ENCODE measurements at places on chromosomes 4 and X.

DNA sequence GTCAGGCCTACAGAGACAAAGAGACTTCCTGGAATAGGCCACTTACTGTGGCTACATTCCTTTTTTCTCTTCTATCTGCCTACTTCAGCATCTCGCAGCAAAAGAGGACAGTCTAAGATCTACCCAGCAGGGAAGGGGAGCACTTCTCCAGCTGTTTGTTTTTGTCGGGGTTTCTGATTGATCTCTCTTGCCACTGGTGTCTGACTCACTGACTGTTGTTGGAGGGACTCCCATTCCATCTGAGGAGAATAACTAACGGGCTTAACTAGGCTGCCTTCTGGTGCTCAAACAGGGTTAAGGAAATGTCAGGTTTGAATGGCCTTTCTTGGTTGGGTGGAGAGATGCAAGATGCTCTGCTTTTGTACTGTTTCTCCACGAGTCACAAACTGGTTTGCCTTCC, 100.2 kb upstream of the TMEM164 start:
- no peak for DNase-seq
- H3K27me3 ChIP-seq = peaks cover 5% of the 10 kb centered on the region
- no peak overlapping the region for H3K27ac ChIP-seq
- peaks cover 3% of the 10 kb centered on the region for H3K4me1 ChIP-seq

DNA sequence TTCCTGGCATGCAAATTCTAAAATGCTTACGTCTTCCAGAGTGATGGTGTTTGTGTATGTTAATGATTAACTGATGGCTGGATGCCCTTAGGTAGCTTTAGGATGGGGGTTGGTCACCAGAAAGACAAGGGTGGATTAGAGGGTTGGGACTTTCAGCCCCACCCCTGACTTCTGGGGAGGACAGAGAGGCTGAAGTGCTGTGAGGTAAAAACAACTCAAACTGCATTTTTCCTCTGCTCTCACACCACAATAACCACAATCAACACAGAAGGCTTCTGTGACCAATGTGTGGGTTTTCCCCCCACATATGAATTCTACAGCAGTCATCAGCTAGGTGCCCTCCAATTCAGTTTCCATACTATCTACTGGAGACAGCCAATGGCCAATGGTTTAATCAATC, 18.7 kb upstream of the DDIT4L start:
- H3K36me3 ChIP-seq = no peaks in the 10 kb centered on the region
- peaks cover 4% of the 10 kb centered on the region for H3K4me1 ChIP-seq
- no peak overlapping the region for H3K27ac ChIP-seq
- peaks cover 10% of the 10 kb centered on the region for H3K27me3 ChIP-seq

DNA sequence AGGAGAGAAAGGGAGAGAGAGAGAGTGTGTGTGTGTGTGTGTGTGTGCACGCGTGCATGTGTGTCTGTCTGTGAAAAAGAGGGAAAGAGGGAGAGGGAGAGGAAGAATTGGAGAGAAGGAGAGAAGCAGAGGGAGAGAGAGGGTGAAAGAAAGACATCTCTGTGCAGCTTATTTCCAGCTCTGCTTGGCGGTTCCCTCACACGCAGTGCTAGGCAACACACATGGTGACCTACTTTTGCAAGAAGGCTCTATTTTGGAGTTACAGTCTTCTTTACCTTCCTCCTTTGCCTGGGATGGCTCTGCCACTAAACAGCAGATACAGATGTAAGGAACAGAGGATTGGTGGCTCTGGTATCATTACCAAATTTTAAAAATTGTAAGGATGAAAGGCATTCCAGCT, 40.1 kb downstream of the SLC16A2 start:
- no peaks in the 10 kb centered on the region for H3K36me3 ChIP-seq
- no peak overlapping the region for H3K4me3 ChIP-seq
- H3K4me1 ChIP-seq = no peaks in the 10 kb centered on the region

GRCh38 chr4:118086344-118086743, 52.1 kb downstream of the NDST3 start:
- H3K4me3 ChIP-seq = no peak overlapping the region
- H3K27ac ChIP-seq = no peak overlapping the region
- no peaks in the 10 kb centered on the region for H3K4me1 ChIP-seq
- no peaks in the 10 kb centered on the region for H3K27me3 ChIP-seq
- H3K36me3 ChIP-seq = no peaks in the 10 kb centered on the region

- peaks cover 78% of the 10 kb centered on the region for H3K4me1 ChIP-seq
- peaks cover 12% of the 10 kb centered on the region for H3K36me3 ChIP-seq
- no peak for DNase-seq
- H3K27me3 ChIP-seq = no peaks in the 10 kb centered on the region
- peak overlapping the region; percentile 100 for H3K27ac ChIP-seq
- H3K4me3 ChIP-seq = no peak overlapping the region
These were observed 11.4 kb downstream of the TMSB4X start for GRCh38 chrX:12986164-12986779.

DNA sequence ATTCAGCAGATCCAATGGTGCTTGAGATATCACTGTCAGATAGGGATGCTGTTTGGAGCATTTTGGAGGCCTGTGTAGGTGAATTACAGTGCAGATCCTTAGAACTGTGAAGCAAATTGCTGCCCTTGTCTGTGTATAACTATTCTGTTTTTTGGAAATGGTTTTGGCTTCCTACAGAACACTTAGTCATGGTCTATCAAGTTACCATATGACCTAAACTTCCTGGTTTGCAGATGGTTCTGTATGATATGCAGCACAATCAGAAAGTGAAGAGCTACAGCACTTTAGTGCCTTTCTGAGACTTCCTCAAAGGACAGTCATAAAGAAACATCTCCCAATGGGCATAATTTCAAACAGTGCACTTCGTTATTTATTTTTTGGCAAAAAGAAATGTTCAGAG, 688.6 kb downstream of the SH3BGRL start:
- no peaks in the 10 kb centered on the region for H3K4me1 ChIP-seq
- H3K27ac ChIP-seq = no peak overlapping the region
- DNase-seq = no peak

DNA sequence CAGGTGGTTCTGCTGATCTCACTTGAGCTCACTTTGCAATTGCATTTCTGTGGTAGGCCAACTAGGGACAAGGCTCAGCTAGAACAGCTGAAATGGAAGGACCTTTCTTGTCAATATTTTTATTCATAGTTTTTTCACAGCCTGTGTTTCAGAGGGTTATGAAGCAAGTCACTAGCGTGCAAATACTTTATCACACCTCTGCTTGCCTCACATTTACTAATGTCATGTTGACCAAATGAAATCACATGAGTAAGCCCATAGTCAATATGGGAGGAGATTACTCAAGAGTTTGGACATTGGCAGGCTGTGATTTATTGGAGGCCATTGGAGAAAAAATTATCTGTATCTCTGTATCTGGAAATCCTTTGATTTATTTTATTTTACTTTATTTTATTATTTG, 628.3 kb upstream of the EPHA5 start:
- no peaks in the 10 kb centered on the region for H3K4me1 ChIP-seq
- no peak overlapping the region for H3K4me3 ChIP-seq
- DNase-seq = no peak
- H3K36me3 ChIP-seq = no peaks in the 10 kb centered on the region
- no peaks in the 10 kb centered on the region for H3K27me3 ChIP-seq
- no peak overlapping the region for H3K27ac ChIP-seq

DNA sequence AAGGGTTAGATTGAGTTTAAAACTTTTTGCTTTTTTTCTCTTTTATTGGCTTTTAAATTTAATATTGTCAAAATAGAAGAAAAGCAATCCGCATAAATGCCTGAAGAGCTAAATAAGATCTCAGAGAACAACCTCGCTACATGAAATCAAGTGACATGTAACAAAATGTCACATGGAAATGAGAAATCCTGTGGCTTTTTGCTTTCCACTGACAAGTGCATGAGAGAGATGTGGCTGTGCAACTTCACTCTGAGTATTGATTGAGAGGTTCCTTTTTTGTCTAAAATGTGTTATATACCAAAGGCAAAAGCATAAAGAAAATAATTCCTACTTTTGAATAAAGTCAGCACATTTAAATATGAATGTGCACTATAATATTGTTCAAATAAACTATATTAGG, 263.5 kb downstream of the MAPK10 start:
- no peak overlapping the region for H3K4me3 ChIP-seq
- no peak overlapping the region for H3K27ac ChIP-seq
- H3K4me1 ChIP-seq = no peaks in the 10 kb centered on the region
- no peaks in the 10 kb centered on the region for H3K27me3 ChIP-seq

DNA sequence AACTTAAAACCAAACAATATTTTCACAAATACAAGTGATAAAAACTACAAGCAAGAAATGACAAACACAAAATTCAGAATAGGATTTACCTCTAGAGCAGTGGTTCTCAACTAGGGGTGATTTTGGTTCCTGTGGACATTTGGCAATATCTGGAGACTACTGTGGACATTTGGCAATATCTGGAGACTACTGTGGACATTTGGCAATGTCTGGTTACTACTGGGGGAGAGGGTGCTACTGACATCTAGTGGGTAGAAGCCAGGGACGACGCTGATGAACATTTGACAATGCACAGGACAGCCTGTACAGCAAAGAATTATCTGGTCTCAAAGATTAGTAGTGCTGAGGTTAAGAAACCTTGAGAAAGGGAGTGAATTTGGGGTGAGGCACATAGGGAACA, 169.8 kb downstream of the CLCN4 start:
- no peak overlapping the region for H3K4me3 ChIP-seq
- H3K27ac ChIP-seq = no peak overlapping the region
- H3K36me3 ChIP-seq = no peaks in the 10 kb centered on the region
- no peaks in the 10 kb centered on the region for H3K4me1 ChIP-seq
- no peaks in the 10 kb centered on the region for H3K27me3 ChIP-seq

GRCh38 chr4:54802336-54802735, 144.6 kb downstream of the KIT start:
- H3K36me3 ChIP-seq = no peaks in the 10 kb centered on the region
- DNase-seq = no peak
- H3K27me3 ChIP-seq = no peaks in the 10 kb centered on the region
- H3K4me3 ChIP-seq = no peak overlapping the region

- H3K36me3 ChIP-seq = peaks cover 44% of the 10 kb centered on the region
- H3K27ac ChIP-seq = no peak overlapping the region
- no peak for DNase-seq
- H3K4me3 ChIP-seq = no peak overlapping the region
- H3K4me1 ChIP-seq = peaks cover 42% of the 10 kb centered on the region
These were observed 58.4 kb upstream of the MSANTD1 start for GRCh38 chr4:3190549-3190948.

GRCh38 chrX:77693594-77693993, 92.4 kb downstream of the ATRX start:
- no peaks in the 10 kb centered on the region for H3K27me3 ChIP-seq
- H3K4me1 ChIP-seq = peaks cover 4% of the 10 kb centered on the region
- no peak for DNase-seq
- peaks cover 25% of the 10 kb centered on the region for H3K36me3 ChIP-seq
- H3K27ac ChIP-seq = peak overlapping the region; percentile 69

- DNase-seq = no peak
- no peak overlapping the region for H3K4me3 ChIP-seq
- H3K27ac ChIP-seq = no peak overlapping the region
- H3K36me3 ChIP-seq = no peaks in the 10 kb centered on the region
- H3K27me3 ChIP-seq = no peaks in the 10 kb centered on the region
- H3K4me1 ChIP-seq = no peaks in the 10 kb centered on the region
These were observed 296.3 kb downstream of the PCDH7 start for GRCh38 chr4:31016322-31017061.

- no peaks in the 10 kb centered on the region for H3K27me3 ChIP-seq
- no peak overlapping the region for H3K4me3 ChIP-seq
- H3K36me3 ChIP-seq = no peaks in the 10 kb centered on the region
- no peak overlapping the region for H3K27ac ChIP-seq
- H3K4me1 ChIP-seq = no peaks in the 10 kb centered on the region
- no peak for DNase-seq
These were observed 960.3 kb downstream of the C4orf33 start for GRCh38 chr4:130056286-130056685.

GRCh38 chr4:14217401-14217800, 589.9 kb upstream of the BOD1L1 start:
- no peaks in the 10 kb centered on the region for H3K27me3 ChIP-seq
- H3K27ac ChIP-seq = no peak overlapping the region
- no peaks in the 10 kb centered on the region for H3K36me3 ChIP-seq

- H3K27ac ChIP-seq = no peak overlapping the region
- DNase-seq = no peak
- H3K4me3 ChIP-seq = no peak overlapping the region
These were observed 31.1 kb upstream of the CYLC1 start for GRCh38 chrX:83829874-83830273.

DNA sequence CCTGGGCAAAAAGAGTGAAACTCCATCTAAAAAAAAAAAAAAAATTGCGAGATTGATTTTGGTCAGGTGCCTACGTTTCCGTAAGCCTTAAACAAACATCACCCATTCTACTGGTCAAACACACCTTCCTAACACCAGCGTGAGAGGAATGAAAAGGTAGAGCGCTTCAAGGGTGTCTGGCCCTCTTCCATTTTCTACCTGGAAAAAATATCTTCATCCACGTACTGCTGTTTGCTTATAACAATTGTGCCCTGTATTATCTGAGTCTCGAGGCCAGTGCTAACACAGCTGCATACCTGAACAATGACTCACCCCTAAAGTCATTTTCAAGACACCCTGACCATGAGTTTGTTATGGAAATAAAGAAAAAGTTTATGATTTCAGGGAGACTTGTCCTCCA, 13.9 kb downstream of the TMSB4X start:
- H3K27ac ChIP-seq = no peak overlapping the region
- peaks cover 14% of the 10 kb centered on the region for H3K36me3 ChIP-seq
- no peaks in the 10 kb centered on the region for H3K27me3 ChIP-seq
- no peak for DNase-seq

DNA sequence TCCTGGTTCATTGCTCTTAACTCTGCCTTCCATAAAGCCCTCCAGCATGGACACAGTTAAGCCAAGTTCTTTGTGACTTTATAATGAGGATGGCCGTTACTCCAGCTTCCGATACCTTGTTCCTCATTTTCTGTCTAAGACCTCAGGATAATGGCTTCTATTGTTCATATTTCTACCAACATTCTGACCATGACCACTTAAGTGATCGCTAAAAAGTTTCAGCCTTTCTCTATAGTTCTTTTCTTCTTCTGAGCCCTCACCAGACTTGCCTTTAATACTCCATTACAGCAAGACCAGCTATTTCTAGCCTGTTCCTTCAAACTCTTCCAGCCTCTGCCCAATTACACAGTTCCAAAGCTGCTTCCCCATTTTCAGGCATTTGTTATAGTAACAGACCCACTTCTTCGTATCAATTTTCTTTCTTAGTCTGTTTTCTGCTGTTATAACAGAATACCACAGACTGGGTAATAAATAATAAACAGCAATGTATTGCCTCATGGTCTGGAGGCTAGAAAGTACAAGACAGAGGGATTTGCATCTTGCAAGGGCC, 12.3 kb downstream of the RNF175 start:
- no peak overlapping the region for H3K27ac ChIP-seq
- DNase-seq = no peak
- peaks cover 10% of the 10 kb centered on the region for H3K27me3 ChIP-seq
- no peaks in the 10 kb centered on the region for H3K36me3 ChIP-seq
- H3K4me3 ChIP-seq = no peak overlapping the region
- peaks cover 6% of the 10 kb centered on the region for H3K4me1 ChIP-seq

GRCh38 chr4:8451440-8452182, 11.0 kb downstream of the TRMT44 start:
- DNase-seq = no peak
- no peaks in the 10 kb centered on the region for H3K27me3 ChIP-seq
- no peaks in the 10 kb centered on the region for H3K4me1 ChIP-seq
- H3K4me3 ChIP-seq = no peak overlapping the region
- H3K36me3 ChIP-seq = peaks cover 21% of the 10 kb centered on the region
- H3K27ac ChIP-seq = no peak overlapping the region

- no peaks in the 10 kb centered on the region for H3K36me3 ChIP-seq
- peaks cover 13% of the 10 kb centered on the region for H3K27me3 ChIP-seq
- no peaks in the 10 kb centered on the region for H3K4me1 ChIP-seq
- H3K4me3 ChIP-seq = no peak overlapping the region
These were observed 27.5 kb downstream of the ENPEP start for GRCh38 chr4:110503270-110504083.

- H3K36me3 ChIP-seq = no peaks in the 10 kb centered on the region
- DNase-seq = no peak
- H3K4me3 ChIP-seq = no peak overlapping the region
These were observed 168.2 kb downstream of the ZNF518B start for GRCh38 chr4:10288830-10289537.
